HT-29 (cell line): ENCODE measurements at places on chromosomes 4 and X.

DNA sequence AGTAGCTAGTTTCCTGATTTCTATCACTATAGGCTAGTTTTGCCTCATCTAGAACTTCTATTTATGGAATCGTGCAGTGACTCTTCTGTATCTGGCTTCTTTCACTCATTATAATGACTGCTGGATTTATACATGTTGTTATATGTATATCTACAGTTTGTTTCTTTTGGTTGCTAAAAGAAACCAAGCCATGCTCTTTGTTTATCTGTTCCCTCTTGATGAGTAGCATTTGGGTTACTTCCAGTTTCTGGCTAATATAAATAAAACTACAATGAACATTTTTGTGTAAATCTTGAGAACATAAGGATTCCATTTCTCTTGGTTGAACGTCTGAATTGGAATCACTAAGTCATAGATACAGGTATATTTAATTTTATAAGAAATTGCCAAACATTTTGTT is 73.9 kb downstream of the ARHGAP24 start:
- no peak for DNase-seq

- DNase-seq = no peak
Observed at GRCh38 chrX:153885968-153886903, at the start of gene L1CAM. Gene L1CAM (minus strand): TSS chrX:153886173. CDS start chrX:153875836, 10,337 bp downstream.

DNA sequence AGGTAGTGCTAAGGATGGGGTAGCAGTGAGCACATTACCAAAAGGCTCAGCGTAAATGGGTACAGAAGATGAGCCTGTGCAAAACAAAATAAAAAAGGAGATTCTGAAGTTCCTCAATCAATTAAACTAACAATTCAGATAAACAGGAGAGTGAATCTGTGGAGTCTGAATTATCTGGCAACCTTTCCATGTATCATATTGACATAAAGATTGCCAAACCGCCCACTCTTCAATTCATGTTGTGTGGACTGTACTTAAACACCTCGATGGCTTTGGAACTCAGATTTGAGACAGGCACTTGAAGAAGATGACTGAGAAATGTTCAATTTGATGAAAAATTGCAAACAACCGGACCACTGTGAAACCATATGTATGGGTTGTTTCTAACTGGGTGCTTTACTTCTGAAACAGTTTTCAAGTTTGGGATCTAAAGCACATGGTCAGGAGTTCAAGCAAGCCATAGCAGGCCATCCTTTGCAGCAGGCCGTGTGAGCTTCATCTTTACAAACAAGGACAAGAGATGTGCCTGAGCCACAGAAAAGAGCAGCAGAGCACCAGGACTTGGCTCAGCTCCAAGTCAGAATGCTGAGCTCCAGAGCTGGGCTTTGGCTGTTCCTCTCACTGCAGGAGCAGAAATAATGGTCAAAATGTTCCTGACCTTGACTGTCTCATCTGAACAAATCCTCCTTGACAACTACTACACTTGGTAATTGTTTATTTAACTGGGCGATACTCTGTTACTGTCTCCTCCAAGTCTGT is 108.1 kb downstream of the MGST2 start:
- DNase-seq = no peak

- no peak for DNase-seq
Observed at GRCh38 chrX:151552743-151553142, 10.7 kb upstream of the PASD1 start.

GRCh38 chr4:5134620-5135019 is 83.3 kb downstream of the STK32B start:
- DNase-seq = no peak

- no peak for DNase-seq
Observed at GRCh38 chr4:26964994-26965393, 104.4 kb downstream of the STIM2 start.

- no peak for DNase-seq
Observed at GRCh38 chr4:146359771-146360170, 145.4 kb downstream of the REELD1 start.

- DNase-seq = no peak
Observed at GRCh38 chr4:6011686-6012085, 6.5 kb downstream of the C4orf50 start.

DNA sequence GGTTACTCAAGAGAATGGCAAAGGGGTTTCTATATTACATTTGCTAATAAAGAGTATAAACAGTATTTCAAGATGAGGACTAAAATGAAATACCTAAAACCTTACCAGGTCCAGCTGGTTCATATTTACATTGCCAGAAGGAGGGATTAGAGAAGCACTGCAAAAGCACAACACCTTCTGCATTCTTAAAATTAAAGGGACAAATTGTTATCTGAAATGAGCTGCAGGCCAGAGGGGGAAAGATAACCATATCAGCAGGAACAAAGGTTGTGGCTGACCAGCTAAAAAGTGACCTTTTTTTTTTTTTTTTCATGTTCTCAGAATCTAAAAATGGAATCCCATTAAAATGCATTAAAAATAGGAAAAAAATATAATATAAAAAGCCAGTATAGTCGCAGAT is 39.7 kb downstream of the AFF2 start:
- DNase-seq = no peak

DNA sequence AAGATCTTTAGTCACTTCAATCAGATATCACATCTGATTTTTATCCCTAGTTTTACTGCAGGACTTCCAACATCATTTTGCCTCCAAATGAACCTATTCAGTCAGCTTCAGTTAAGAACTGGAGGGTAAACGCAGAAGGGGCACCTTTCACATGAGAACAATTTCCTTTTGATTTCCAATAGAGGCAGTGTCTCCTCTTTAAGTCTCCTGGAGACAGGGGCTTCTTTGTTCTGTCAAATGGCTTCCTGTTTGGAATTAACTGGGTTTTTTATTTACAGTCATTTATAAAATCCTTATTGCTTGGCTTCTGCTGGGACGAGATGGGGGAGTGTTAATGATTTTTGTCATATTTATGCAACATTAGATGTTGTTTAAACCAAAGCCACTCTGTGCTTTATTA is 164.0 kb downstream of the STK32B start:
- no peak for DNase-seq
